ENCODE measurements at places on chromosomes 7 and 10.

- H3K4me1 ChIP-seq: no peaks in the 10 kb centered on the region
- H3K27ac ChIP-seq: no peak overlapping the region
- no peaks in the 10 kb centered on the region for H3K36me3 ChIP-seq
- no peak for DNase-seq
Measured at GRCh38 chr7:112056409-112056808, 149.8 kb downstream of the DOCK4 start.

- H3K36me3 ChIP-seq: no peaks in the 10 kb centered on the region
- H3K27me3 ChIP-seq: no peaks in the 10 kb centered on the region
- no peak overlapping the region for H3K27ac ChIP-seq
- H3K4me1 ChIP-seq: no peaks in the 10 kb centered on the region
Measured at GRCh38 chr7:81694711-81695110, 75.1 kb downstream of the HGF start.

DNA sequence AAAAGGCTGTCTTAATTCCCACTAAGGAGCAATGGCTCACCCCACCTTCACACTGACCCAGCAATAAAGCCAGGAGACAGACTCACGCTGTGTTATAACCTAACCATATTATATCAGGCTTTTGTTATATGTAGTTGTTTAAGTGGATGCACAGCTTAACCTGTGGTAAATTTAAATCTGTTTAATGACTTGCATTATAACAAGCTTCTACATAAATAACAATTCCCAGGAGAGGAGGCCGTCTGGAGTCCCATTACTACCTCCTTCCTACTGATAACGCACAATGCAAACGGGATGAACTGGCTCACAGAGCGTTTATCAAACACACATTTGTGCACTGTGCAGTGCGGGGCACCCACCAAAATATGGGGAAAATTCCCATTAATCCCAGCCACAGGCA is 102.1 kb upstream of the MGMT start:
- DNase-seq: no peak
- H3K4me1 ChIP-seq: no peaks in the 10 kb centered on the region
- H3K27me3 ChIP-seq: peaks cover 8% of the 10 kb centered on the region
- no peaks in the 10 kb centered on the region for H3K36me3 ChIP-seq

GRCh38 chr7:151847681-151848081 is 29.2 kb downstream of the PRKAG2 start:
- no peak overlapping the region for H3K4me3 ChIP-seq
- peaks cover 3% of the 10 kb centered on the region for H3K36me3 ChIP-seq
- peaks cover 14% of the 10 kb centered on the region for H3K4me1 ChIP-seq
- no peaks in the 10 kb centered on the region for H3K27me3 ChIP-seq
- H3K27ac ChIP-seq: no peak overlapping the region

DNA sequence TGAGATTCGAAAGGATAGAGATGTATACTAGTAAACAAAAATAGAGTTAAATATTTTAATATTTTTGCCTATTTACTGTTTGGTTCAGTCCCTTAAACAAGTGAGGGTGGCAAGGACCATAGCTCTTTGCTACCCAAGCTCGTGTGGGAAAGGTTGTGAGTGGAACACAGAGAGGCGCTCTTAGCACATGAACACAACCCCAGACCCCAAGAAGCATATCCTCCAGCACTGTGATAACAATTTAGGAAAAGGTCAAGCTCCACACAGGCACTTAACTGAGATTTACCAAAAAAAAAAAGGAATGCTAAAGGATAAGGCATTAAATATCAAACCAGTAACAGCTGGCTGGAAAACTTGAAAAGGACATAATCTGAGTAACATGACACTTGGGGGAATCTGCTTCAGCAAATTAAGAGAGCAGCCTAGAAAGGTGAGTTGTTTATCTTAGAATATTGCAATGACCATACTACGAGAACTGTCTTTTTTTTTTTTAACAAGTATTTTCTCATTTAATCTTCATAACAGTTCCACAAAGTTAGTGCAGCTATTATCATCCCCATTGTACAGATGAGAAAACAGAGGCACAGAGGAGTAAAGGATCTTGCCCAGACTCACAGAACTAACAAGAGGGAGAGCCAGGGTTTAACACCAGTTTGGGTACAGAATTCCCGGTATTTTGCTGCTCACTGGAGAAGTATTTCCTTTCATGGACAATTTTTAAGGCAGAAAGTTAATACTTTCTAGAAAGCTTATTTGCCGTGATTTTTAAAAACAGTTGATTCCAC is 303.5 kb upstream of the AOAH start:
- no peak overlapping the region for H3K27ac ChIP-seq
- H3K27me3 ChIP-seq: no peaks in the 10 kb centered on the region
- no peak for DNase-seq
- peaks cover 47% of the 10 kb centered on the region for H3K36me3 ChIP-seq
- H3K4me1 ChIP-seq: peaks cover 2% of the 10 kb centered on the region
- H3K4me3 ChIP-seq: no peak overlapping the region

DNA sequence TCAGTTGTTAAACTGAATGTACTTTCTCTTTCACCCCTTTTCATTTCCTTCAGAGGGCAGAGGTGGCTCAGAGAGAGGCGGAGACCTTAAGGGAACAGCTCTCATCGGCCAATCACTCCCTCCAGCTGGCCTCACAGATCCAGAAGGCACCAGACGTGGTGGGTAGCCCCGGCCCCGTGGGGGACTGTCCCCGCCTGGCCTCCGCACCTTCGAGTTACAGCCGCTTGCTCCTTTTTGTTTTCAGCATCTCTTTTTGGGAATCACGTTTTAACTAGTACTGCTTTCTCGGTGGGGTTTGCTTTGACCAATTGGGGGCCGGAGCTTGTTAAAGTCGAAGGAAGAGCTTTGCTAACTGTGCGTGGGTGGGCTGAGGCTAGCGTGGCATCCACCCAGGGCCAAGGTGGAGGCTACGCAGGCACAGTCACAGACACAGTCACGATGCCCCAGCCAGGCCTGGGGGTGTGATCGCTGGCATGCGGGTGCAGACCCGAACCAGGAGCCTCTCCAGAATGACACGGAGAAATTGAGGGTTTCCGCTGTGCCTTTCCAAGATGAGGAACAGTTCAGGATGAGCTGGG is 116.2 kb upstream of the SH2B2 start:
- no peak for DNase-seq
- H3K36me3 ChIP-seq: peaks cover 12% of the 10 kb centered on the region
- no peaks in the 10 kb centered on the region for H3K27me3 ChIP-seq
- no peak overlapping the region for H3K4me3 ChIP-seq
- H3K4me1 ChIP-seq: no peaks in the 10 kb centered on the region
- no peak overlapping the region for H3K27ac ChIP-seq

DNA sequence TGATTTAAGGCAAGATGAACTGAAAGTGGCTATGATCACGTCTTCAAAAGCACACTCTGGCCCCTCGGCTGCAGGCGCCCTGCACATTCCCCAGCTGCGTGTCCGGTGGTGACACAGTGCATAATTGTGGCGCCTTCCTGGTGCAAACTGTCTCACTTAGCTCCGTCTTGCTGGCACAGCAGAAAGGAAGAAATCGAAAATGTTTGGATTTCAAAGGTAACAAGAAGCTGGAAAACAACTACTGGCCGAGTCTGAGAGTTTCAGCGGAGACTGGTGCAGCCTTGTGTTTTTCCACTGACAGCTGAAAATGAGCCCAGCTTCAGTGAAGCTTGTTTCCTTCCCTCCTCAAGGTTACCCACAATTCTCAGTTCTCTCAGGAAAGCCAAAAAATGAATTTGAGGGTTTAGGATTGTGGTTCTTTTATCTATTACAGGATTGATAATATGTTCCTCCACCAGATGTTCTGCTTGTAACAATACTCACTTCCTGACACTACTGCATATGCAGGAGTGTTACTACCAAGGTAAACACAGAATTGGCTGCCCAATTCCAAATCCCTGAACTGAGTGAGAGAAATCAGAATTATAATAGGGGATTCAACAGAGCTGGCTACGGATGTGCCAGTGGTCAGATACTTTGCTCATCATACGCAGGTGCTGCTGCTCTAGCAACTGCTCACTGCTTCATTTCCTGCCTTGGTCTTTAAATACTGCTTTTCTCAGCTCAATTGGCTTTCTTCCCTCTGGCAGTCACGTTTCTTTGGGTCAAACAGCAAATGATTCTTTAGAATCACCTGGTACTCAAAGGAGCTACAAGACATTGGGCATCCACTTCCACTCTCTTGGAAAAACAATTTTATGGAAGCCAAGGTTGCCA is 63.7 kb downstream of the TRUB1 start:
- H3K4me1 ChIP-seq: peaks cover 22% of the 10 kb centered on the region
- no peaks in the 10 kb centered on the region for H3K36me3 ChIP-seq
- peak overlapping the region; percentile 92 for H3K27ac ChIP-seq
- no peak for DNase-seq
- H3K27me3 ChIP-seq: peaks cover 2% of the 10 kb centered on the region
- peak overlapping the region; percentile 85 for H3K4me3 ChIP-seq

- H3K27me3 ChIP-seq: no peaks in the 10 kb centered on the region
- DNase-seq: no peak
- no peaks in the 10 kb centered on the region for H3K36me3 ChIP-seq
- H3K27ac ChIP-seq: peak overlapping the region; percentile 7
Measured at GRCh38 chr10:3825244-3825643, 40.2 kb upstream of the KLF6 start.

DNA sequence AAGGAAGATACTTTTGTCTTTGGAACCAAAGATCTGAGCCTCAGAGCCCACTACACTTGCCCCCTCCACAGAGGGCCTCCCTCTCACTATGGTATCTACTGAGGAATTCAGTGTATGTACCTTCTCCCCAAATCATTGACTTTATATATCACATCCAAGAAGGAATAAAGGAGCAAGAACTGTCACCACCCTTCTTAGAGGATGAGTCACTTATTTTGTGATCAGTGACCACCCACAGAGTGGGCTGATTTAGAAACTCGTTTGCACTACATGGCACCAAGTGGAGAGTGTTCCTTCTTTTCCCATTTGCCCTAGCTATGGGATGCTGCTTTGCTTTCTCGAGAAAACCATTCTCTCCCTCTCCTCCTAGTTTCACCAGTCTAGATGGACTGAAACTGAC is 5.7 kb downstream of the TMEM243 start:
- peaks cover 14% of the 10 kb centered on the region for H3K36me3 ChIP-seq
- H3K27me3 ChIP-seq: no peaks in the 10 kb centered on the region
- no peak for DNase-seq

GRCh38 chr7:139084709-139085108 is 24.8 kb downstream of the ZC3HAV1 start:
- peaks cover 26% of the 10 kb centered on the region for H3K4me1 ChIP-seq
- no peaks in the 10 kb centered on the region for H3K27me3 ChIP-seq
- H3K36me3 ChIP-seq: peaks cover 55% of the 10 kb centered on the region

DNA sequence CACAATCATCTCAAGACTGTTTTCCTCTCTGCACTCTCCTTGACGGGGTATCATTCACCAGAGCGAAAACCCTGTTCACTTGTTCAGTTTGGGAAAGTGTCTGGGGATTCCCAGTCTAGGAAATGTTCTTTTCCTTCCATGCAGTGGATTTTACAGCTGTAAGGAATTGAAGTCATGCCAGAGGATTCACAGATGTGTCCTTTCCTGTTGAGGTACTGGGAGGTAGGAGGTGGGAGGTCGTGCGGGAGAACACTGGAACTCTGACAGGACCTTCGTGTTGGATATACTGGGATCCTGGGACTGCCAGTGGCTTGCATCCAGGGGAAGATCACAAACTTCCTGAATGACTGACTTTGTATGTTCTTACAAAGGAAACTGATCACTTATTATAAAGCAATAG is 185.5 kb downstream of the BMPER start:
- no peak overlapping the region for H3K4me3 ChIP-seq
- H3K27me3 ChIP-seq: no peaks in the 10 kb centered on the region
- no peaks in the 10 kb centered on the region for H3K36me3 ChIP-seq
- no peak for DNase-seq
- no peak overlapping the region for H3K27ac ChIP-seq
- H3K4me1 ChIP-seq: no peaks in the 10 kb centered on the region

GRCh38 chr7:1539181-1539881 is 8.8 kb downstream of the MAFK start:
- DNase-seq: no peak
- H3K27me3 ChIP-seq: no peaks in the 10 kb centered on the region
- H3K27ac ChIP-seq: no peak overlapping the region

GRCh38 chr10:48608976-48609375 is 4.1 kb upstream of the ARHGAP22 start:
- H3K27me3 ChIP-seq: peaks cover 12% of the 10 kb centered on the region
- H3K36me3 ChIP-seq: no peaks in the 10 kb centered on the region
- no peak for DNase-seq
- no peak overlapping the region for H3K27ac ChIP-seq
- H3K4me1 ChIP-seq: peaks cover 28% of the 10 kb centered on the region
- no peak overlapping the region for H3K4me3 ChIP-seq

- H3K36me3 ChIP-seq: peaks cover 5% of the 10 kb centered on the region
- DNase-seq: no peak
- H3K4me3 ChIP-seq: no peak overlapping the region
- no peak overlapping the region for H3K27ac ChIP-seq
Measured at GRCh38 chr7:43872406-43873110, 3.2 kb upstream of the MRPS24 start.

DNA sequence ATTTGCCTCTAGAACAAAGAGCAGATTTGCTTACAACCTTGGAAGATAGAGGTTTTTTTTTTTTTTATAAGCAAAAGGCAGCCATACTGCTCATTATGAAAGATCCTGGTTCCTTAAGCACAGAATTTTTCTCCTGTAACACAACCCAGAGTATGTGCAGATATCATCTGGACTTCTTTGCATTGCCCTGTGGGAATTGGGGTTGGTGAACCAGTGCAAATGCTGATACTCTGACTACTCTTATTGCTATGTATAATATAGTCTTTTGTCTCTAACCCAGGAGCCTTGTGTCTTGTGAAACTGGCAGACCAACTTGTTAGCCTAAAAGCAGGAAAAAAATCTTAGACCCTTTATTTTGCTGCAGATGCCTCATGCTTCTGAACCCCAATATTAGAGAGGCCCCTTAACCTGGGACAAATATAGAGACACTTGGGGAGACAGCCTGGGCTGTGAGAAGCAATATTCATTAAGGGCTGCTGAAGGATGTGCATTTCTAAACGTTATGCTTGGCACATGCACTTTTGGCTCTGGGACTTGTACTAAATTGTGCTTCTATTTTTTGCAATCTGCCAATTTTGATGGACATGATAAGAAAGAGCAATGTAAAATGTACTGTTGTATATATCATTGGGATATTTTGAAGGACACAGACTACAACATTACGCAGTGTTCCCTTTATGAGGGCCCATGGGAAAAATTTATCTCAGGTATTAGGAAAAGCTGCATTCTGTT is 78.9 kb downstream of the ANLN start:
- H3K27me3 ChIP-seq: peaks cover 15% of the 10 kb centered on the region
- DNase-seq: no peak
- no peaks in the 10 kb centered on the region for H3K4me1 ChIP-seq
- no peak overlapping the region for H3K27ac ChIP-seq
- no peak overlapping the region for H3K4me3 ChIP-seq
